ENCODE measurements at places on chromosomes 1 and 21. TPM values are rescaled to one million over a fixed set of nuclear protein-coding genes. Genes with fewer than 3 reads are reported as not detected.
A peak's percentile ranks its signal among the peaks of the same experiment; 100 is the strongest.

Gene SMIM1
- polyA plus RNA-seq: 6.0 TPM

Gene CD1D
- polyA plus RNA-seq: 1.5 TPM

Gene SGIP1
- polyA plus RNA-seq: 16.0 TPM

Gene DRAXIN
- polyA plus RNA-seq: 2.2 TPM

Gene ANGPTL1
- polyA plus RNA-seq: 7.8 TPM

Gene FYB2
- polyA plus RNA-seq: 1.6 TPM

Gene RYR2
- 4.2 TPM for polyA plus RNA-seq

Gene POLR3GL
- polyA plus RNA-seq: 44.2 TPM

Gene NPR1
- 14.4 TPM for polyA plus RNA-seq

Gene SPATA6
- 22.6 TPM for polyA plus RNA-seq

Gene HTR6
- polyA plus RNA-seq: not detected

Gene SIK1
- polyA plus RNA-seq: 10.7 TPM

Gene S100A7A
- polyA plus RNA-seq: not detected

Gene EPHB2
- polyA plus RNA-seq: 20.0 TPM

Gene F13B
- polyA plus RNA-seq: not detected

Gene ITLN2
- 0.22 TPM for polyA plus RNA-seq

Gene CSMD2
- 0.11 TPM for polyA plus RNA-seq

Gene CD2
- 0.87 TPM for polyA plus RNA-seq

GRCh38 chr1:228342627-228343190, 63.9 kb downstream of the TRIM11 start:
- no peak for DNase-seq

GRCh38 chr1:235852887-235853286, 13.8 kb downstream of the LYST start:
- no peak for DNase-seq

DNA sequence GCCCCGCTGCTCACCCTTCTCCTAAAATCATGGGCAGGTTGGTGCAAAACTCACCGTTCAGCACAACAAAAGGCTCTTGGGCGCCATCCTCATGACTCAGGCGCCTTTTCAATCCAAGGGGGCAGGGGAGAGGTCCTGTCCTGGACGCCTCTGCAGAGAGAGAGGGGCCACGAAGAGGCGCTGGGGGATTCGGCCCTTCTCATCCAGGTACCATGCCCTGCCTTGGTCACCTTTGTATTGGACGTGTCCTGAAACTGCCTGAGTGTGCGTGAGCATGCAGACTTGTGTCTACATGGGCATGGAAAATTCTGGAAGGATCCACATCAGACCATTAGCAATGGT, 53.5 kb downstream of the SLC37A1 start:
- DNase-seq: no peak

- DNase-seq: no peak
These were observed 220.4 kb downstream of the RHOU start for GRCh38 chr1:228955691-228956090.

DNA sequence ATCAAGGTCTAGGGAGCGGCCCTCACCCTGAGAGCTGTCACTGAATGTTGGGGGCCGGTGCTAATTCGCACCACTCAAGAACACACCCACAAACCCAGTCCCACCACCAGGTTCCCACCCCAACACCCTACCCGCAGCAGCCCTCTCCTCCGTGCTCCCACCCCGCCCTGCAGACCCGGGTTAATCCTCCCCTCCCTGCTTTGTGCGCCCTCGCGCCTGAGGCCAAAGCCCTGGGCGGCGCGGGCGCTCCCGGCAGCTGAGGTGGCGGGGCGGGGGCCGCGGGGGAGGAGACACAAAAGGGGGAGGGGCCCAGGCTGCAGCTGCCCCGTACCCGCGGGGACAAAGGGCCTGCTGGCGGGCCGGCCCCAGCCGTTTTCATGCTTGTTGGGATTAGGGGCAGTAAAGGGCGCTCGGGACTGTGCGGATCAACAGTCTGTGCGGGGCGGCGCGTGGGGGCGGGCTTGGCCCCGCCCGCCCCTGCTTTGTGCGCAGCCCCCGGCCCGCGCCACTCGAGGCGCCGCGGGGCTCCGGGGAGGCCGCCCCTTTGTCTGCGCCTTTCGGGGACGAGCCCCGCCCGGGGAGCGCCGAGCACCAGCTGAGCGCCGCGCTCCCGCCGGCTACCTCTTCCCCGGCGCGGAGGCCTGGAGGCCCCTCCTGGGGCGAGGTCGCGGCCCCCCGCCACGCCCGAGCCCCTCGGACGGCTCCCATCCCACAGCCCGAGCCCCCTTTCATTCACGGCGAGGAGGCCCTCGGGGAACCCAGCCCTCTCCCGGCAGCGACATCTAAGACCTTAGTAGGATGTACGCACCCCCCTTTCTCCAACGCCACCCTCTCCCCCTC, 10.9 kb downstream of the C1orf216 start:
- no peak for DNase-seq

DNA sequence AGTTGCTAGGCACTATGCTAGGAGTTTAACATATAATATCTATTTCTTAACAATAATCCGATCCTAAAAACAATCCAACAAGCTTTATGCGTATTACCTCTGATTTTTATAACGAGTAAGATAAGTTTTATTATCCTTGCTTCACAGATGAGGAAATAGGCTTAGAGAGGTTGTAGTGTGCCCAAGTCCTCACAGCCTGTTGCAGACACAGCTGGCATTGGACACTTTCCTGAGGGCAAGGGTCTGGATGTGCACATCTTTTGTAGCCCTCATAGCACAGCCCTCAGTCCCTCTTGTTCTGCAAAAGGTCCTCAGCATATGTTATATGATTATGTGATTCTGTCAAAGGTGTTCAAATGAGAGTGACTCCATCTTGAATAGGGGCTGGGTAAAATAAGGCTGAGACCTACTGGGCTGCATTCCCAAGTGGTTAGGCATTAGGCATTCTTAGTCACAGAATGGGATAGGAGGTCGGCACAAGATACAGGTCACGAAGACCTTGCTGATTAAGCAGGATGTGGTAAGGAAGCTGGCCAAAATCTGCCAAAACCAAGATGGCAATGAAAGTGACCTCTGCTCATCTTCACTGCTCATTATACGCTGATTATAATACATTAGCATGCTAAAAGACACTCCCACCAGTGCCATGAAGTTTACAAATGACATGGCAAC, 75.7 kb upstream of the F3 start:
- DNase-seq: no peak

- no peak for DNase-seq
These were observed 3.3 kb downstream of the NCSTN start for GRCh38 chr1:160346463-160346862.

GRCh38 chr1:109669246-109669948, 1.5 kb downstream of the GSTM2 start:
- no peak for DNase-seq

- DNase-seq: no peak
These were observed 45.8 kb downstream of the PKNOX1 start for GRCh38 chr21:43020177-43020576.

GRCh38 chr1:151963288-151963687, 30.4 kb downstream of the S100A10 start:
- DNase-seq: no peak

DNA sequence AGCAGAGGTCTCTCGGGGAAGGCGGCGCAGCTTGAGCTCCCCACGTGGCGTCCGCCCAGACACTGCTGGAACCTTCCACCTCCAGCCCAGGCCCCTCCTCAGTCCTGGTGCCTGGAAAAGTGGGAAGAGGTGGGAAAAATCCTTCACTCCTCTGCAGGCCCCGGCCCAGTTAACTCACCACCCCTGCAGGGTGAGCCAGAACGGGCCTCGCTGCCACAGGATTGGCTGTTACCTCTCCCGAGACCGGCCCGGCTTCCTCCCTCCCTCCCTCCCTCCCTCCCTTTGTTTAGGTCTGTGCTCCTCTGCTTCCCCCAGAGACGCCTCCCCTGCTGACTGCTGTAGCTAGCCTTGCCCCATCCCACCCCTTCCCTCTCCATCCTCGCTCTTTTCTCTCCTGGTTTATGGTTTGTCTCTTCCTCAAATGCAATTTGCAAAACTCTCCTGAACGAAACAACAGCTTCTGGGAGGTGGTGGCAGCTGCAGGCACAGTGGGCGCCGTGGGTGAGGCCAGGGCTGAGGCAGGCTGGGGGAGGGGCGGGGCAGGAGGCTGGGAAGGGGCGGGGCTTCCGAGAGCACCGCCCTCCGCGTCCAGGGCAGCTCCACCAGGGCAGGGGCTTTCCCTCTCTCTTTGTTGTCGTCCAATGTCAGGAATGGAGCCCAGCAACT, 6.5 kb downstream of the CAPN9 start:
- no peak for DNase-seq

DNA sequence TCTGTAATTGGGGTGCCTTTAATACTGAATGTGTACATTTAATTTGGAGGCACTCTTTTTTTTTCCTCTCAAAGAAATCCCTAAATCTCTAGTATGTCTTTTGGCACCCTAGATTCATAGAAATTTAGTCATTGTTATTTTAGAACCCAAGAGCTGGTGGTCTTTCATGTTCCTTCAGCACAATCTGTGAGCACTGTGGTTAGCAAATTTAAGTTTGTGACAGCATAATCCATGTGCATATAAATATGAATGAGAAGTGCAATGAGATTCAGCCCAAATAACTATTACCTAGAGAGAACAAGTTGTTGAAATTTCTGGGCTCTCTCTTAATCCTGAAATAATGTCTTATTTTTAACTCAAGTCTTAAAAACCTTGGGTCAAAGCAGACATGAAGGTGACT, 4.5 kb downstream of the PPP1R8 start:
- DNase-seq: no peak

DNA sequence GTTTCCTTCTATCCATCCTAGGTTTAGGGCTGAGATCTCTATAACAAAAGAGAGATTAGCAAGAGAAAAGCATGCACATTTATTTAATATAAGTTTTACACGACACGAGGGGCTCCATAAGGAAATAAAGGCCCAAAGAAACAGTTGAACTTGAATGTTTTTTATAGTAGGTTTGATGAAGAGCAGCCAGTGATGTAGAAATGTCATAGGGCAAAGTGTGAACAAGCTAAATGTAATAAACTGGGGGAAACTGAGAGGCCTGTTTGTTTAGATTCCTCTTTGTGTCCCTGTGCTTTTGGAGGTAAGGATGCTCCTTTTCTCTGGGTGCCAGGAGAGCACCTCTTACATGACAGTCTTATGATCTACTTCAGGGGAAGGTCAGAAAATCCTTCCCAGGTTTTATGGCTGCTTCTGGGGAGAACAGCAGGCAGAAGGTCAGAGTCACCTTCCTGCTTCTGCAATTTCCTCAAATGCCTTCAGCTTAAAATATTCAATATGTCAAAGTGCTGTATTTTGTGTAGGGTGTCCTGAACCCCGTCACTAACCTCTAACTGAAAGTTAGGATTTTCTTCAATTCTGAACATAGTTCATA, 9.5 kb upstream of the HORMAD1 start:
- no peak for DNase-seq

GRCh38 chr1:155379631-155380090, 59.0 kb downstream of the RUSC1 start:
- DNase-seq: peak; percentile 19

GRCh38 chr1:1074631-1075147, 583 bp upstream of the RNF223 start:
- no peak for DNase-seq

DNA sequence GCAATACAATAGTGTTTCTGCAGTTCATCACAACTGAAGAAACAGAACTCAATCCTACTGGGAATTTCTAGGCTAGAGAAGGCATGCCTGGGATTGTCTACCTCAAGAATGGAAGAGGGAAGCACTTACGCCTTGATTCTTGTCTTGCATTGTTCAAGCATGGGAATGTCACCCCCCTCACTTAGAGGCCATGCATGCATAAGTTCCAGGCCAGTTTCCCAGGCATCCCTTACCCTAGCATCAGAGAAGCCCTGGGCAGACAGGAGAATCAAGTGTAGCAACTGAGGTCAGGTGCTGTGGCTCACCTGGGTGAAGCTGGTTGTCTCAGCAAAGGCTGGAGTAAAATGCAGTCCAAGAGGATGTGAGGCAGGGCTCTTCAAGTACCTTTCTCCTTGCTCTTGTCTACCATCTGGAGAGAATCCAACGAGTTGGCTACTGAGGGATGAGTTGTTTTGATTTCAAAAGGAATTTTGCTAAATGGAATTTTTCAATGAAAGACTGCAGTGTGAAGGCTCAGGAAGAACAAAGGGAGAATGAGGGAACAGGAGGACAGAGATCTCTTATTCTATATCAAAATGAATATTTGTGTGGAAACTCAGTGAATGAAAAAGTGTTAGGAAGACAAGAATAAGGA, 174.3 kb downstream of the NEK7 start:
- no peak for DNase-seq

- DNase-seq: peak; percentile 27
These were observed 17.6 kb downstream of the RIT1 start for GRCh38 chr1:155893389-155894142.

- DNase-seq: no peak
These were observed 104.4 kb downstream of the PTPN14 start for GRCh38 chr1:214446772-214447556.

- no peak for DNase-seq
These were observed 37.1 kb upstream of the KANK4 start for GRCh38 chr1:62356257-62356835.

- no peak for DNase-seq
These were observed 24.2 kb downstream of the PTP4A2 start for GRCh38 chr1:31913968-31914367.

DNA sequence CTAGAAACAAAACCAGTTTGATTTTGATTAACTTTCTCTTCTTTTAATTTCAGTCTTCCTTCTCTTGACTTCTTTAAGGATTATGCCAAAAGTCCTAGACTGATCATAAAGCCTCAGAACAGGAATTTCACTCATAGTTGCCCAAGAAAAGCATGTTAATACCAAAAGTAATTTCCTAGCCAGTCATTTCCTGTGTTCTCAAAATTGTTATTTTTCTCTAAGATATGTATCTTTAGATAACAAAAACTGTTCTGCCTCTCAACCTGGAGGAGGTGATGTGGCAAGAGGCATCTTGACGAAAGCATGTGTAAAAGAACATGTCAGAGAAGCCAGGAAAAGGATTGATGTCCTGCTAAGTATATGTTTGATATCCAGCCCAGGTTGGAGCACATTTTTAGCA, 78.0 kb upstream of the IPO9 start:
- DNase-seq: no peak

GRCh38 chr1:172467446-172467845, 23.6 kb upstream of the PIGC start:
- DNase-seq: no peak

DNA sequence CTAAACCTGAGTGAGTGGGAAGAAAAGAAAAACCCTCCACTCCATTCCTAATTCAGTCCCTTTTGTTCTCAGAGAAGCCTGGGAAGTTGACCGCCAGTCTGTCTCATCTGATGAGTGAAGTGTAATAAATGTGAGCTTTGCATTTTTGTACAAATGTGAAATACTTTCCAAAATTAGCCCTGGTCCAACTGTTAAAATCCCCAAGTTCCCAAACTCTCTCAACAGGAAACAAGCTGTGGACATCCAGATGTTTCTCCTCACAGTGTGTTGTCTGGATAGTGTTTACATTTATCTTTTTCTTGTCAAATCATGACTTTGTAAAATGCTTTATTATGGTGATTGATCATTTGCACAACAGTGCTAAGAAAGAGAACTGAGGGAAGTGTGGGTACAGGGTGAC, 145.1 kb downstream of the TM2D1 start:
- DNase-seq: no peak

- DNase-seq: no peak
These were observed 32.1 kb upstream of the SCYL3 start for GRCh38 chr1:169925505-169926482.

GRCh38 chr1:79787631-79788030, 781.1 kb upstream of the ADGRL4 start:
- DNase-seq: no peak

Measured in right lung (tissue), 10 donors.